Activated gamma-delta T cell (primary cell): ENCODE measurements at places on chromosomes 2 and 18.

DNA sequence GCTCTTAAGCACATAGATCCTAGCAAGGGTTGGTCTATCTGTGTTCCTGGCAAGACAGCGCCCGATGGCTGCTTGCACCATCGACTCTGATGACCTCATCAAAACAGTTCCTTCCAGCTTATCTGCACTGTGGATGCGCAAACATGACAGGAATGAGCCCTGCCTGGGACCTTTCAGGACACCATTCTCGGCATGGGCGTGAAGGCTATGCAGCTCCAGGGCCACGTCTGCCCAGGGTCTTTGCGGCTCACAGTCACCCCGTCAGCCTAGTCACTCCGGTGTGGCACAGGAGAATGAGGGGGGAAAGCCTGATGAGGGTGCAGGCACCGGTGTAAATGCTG lies 147.8 kb upstream of the TWIST2 start:
- DNase-seq: no peak

GRCh38 chr2:119028327-119029174 lies 86.6 kb downstream of the MARCO start:
- DNase-seq: no peak

- no peak for DNase-seq
These were observed 38.0 kb downstream of the DCDC2C start for GRCh38 chr2:3741396-3741795.

GRCh38 chr2:219035942-219036341 lies 5.4 kb downstream of the CFAP65 start:
- no peak for DNase-seq
